ENCODE measurements at places on chromosomes 4 and X.

DNA sequence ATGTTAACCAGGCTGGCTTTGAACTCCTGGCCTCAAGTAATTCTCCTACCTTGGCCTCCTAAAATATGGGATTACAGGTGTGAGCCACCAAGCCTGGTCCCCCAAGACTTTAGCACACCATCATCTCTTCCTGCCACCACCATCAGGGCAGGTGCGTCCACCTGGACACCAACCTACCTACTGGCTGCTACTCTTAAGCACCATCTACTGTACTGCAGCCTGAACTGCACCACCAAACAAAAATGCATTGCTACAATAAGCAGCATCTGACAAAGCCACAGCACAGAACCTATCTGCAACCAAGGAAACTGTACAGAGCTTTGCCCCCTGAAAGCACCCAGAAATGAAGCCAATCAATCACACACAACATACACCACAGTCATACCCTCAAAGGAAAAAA is 139.7 kb downstream of the EFHC2 start:
- no peak overlapping the region for H3K27ac ChIP-seq

DNA sequence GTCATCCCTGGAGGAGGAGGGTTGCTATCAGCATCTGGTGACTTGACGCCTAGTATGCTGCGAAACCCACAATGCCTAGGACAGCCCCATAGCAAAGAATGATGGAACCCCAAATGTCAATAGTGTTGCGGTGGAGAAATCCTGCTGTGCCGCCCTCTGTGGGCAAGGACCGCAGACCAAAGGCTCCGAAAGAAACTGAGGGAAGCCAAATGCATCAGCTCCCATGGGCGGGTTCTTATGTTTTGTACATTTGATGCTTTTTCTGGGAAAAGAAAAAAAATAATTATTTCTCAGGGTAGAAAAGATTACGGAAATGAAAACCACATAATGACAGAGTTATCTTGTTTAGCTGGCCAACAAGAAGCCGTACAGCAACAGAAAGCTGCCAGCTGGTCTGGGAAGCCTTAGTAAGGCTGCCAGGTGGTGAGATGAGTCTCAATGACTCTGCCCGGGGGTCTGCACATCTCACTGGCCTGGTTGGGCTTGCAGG is 95.0 kb upstream of the TBL1X start:
- peak; percentile 27 for DNase-seq
- no peaks in the 10 kb centered on the region for H3K36me3 ChIP-seq
- H3K27ac ChIP-seq: no peak overlapping the region
- no peak overlapping the region for H3K4me3 ChIP-seq

- H3K36me3 ChIP-seq: no peaks in the 10 kb centered on the region
- no peaks in the 10 kb centered on the region for H3K27me3 ChIP-seq
- no peak overlapping the region for H3K27ac ChIP-seq
These were observed 230.0 kb downstream of the HS3ST1 start for GRCh38 chr4:11198516-11199305.

DNA sequence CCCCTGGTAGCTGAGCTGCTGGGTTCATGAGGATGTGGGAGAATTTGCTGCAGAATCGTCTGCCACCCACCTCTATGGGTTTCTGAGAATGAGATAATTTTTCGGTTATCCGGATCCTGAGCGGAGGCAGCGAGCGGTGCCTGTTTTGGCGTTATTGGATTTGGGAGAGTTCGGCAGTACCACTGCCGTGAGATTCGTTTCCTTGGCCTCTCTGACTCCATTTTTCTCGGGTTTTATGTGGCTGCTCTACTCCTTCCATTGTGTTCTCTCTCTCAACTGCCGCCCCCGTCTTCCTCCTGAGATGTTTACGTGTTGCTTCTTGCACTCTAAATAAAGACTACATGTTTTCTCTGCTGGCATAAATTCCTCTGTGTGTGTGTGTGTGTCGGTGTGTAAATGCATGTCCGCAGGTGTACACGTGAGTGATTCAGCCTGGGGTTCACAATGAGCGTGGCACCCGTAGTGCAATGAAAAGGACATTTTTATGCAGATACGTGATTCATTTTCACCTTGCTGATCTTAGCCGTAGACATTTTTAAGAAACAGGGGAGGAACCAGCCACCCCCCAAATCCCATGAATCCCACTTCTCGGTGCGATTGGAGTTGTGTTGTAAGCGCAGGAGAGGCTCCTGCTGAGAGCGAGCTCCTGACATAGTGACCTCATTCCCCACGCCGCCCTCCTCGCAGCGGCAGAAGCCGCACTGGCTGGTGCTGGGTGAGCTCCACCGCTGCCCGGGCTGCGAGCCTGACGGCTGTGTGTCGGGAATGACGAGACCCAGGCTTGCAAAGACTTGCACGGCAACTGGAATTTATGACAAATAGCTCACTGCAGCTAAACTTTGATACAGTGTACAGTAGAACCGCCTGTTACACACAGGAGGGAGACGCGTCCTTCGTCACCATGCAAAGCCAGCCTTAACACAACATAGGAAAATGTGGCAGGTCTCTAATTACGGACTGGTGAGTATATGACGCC is 82.2 kb downstream of the STOX2 start:
- H3K27ac ChIP-seq: no peak overlapping the region
- no peaks in the 10 kb centered on the region for H3K27me3 ChIP-seq
- H3K36me3 ChIP-seq: no peaks in the 10 kb centered on the region
- H3K4me3 ChIP-seq: no peak overlapping the region

GRCh38 chr4:112847045-112847444 is 202.4 kb upstream of the ANK2 start:
- H3K36me3 ChIP-seq: no peaks in the 10 kb centered on the region
- H3K27me3 ChIP-seq: no peaks in the 10 kb centered on the region
- DNase-seq: no peak
- H3K4me1 ChIP-seq: no peaks in the 10 kb centered on the region
- no peak overlapping the region for H3K4me3 ChIP-seq
- H3K27ac ChIP-seq: no peak overlapping the region

Measured in activated naive CD8-positive, alpha-beta T cell treated with anti-CD3 and anti-CD28 coated beads, Interleukin-2, amount 50 U/mL, for 24 hours (primary cell).